ENCODE measurements at places on chromosomes 5 and 9.

DNA sequence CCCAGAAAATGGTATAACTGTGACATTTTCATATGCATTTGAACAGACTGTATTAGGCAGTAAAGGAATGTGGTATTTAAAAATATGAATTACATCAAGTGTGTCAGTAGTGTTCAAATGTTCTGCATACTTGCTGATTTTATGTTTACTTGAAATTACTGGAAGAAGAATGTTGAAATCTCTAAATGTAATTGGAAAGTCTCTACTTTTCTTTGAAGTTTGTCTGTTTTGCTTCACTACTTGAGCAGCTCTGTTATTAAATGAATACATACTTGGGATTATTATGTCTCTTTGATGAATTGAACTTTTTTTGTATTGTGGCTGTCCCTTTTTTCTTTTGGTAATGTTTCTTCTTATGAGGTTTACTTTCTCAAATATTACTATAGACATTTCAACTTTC is 205.6 kb downstream of the TAF11L14 start:
- no peak for DNase-seq

GRCh38 chr9:71966601-71967000 is 55.2 kb downstream of the C9orf85 start:
- DNase-seq: no peak

DNA sequence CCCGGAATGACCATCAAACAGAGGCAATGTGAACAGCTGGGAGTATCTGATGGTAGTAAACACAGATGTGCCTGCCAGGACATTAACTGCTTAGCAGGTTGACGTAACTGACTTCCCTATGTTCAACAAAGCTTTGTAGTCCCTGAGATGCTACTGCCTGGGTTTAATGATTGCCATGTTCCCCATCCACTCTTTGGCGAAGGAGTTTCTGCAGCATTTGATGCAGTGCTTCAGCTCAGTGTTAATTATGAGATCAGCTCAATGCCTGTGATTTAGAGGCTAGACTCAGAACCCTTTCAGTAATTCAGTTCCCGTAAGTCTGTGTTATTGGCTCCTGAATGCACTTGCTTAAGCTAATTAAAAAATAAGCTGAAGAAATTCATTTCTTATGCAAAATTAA is 547.3 kb upstream of the ZNF608 start:
- peak; percentile 45 for DNase-seq

DNA sequence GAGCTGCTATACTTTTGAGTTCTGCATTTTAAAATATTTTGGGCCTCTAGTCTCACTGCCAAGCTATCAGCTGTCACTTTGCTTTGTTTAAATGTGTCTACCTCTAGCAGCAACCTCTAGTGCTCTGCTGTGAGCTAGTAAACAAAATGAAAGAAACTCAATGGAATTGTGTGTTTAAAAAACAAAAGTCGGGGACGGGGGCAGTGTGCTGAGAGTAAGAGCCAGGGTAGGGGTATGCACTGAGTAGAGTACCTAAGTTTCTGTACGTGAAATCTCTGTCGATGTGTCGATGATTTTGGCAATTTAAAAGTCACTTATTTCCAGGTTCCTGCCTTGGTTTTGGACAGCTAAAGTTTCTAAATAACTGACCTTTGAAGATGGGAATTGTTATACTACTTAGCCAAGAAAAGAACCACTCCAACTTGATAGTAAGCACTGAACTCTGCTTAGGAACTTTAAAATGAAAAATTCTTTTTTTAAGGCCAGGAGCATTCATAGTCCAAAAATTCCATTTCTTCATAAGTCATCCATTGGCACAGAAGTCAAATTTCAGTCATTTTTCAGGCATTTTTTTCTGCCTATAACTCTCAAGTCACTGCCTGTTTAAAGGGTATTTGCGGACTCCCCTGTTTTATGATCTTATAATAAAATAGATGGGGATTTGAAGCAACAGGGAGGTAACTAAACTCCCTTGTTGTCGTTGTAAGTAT is 111.5 kb downstream of the SAXO1 start:
- no peak for DNase-seq

- no peak for DNase-seq
These were observed 102.3 kb downstream of the MARCHF3 start for GRCh38 chr5:126928041-126928440.

GRCh38 chr5:55220433-55221185 is 6.5 kb downstream of the MCIDAS start:
- no peak for DNase-seq

DNA sequence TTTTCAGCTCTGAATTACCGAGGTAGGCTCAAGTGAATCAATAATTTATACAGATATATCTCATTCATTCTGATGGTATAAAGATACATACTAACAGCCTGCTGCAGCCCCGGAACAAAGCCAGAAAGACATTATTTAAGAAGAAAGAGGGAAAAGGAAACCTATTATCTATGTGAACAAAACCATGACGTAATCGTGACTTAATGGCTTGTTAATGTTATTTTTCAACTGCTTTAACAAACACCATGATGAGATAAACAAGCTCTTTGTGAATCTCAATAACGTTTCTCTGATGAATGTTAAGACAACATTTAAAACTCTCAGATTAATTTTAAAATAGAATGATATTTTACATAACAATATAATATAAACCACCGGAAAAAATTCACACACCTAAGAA is 237.1 kb downstream of the SLF1 start:
- no peak for DNase-seq

- DNase-seq: no peak
These were observed 10.9 kb downstream of the QRFP start for GRCh38 chr9:130885484-130886375.

- peak; percentile 76 for DNase-seq
These were observed 114.4 kb downstream of the ZNF608 start for GRCh38 chr5:124631874-124632550.

DNA sequence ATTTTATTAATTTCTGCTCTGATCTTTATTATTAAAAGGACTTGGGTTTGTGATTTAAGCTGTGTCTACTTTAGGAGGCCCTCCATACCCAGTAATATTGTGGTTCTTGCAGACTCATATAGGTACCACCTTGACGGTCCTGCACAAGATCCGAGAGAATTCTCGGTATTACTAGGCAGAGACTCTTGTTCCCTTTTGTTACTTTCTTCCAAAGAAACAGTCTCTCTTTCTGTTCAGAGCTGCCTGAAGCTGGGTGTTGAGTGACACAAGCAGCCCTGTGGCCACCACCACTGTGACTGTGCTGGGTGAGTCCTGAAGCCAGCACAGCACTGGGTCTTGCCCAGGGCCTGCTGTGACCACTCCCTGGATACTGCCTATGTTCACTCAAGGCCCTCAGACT is 666.6 kb downstream of the SEMA5A start:
- DNase-seq: no peak

DNA sequence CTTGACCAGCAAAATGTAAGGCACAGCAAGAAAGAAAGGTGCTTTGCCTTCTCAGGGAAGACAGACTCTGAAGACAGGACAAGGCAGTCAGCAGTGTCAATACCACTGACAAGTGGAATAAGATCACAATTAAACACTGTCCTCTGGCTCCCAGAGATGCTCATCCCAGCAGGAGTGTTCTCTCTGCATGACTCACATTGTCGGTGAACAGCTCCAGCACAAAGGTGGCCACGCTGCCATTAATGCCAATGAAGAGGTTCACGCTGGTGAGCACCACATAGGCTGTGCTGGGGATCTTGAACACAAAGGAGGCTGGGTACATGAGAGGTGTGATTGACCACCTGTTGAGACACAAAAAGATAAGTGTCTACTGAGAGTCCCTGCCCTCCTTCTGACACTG is 31.9 kb downstream of the NIPSNAP3B start:
- DNase-seq: no peak

DNA sequence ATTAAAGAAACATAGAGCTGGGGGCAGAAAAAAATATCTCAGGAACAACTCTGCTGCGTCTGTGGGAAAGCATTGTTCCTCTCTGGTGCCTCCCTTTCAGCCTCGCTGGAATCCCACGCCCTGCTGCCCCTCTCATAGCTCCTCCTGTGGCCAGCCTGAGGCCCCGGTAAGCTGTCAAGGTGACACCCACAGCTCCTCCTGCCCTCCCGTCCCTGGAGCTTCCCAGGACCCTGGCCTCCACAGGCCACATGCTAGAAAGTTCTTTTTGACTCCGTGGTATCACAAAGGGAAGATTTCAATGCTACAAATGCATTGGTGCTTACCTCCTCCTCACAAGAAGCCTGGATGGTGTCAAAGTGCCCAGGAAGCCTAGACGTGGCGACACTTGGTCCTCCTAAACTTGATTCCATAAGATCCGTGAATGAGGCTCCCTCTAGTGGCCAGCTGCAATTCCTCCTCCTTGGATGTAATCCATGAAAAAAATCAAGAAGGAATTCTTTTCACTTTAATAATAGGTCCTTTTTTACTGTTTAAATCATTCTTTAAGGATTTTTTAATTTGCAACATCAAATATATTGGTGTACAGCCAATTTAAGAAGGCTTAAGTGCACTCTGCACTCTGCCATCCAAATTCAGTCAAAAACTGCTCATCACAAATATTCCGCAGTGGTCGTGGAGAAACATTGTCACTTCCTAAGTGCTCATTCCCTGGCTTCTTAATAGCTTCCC is 104.9 kb downstream of the CFAP90 start:
- peak; percentile 15 for DNase-seq

DNA sequence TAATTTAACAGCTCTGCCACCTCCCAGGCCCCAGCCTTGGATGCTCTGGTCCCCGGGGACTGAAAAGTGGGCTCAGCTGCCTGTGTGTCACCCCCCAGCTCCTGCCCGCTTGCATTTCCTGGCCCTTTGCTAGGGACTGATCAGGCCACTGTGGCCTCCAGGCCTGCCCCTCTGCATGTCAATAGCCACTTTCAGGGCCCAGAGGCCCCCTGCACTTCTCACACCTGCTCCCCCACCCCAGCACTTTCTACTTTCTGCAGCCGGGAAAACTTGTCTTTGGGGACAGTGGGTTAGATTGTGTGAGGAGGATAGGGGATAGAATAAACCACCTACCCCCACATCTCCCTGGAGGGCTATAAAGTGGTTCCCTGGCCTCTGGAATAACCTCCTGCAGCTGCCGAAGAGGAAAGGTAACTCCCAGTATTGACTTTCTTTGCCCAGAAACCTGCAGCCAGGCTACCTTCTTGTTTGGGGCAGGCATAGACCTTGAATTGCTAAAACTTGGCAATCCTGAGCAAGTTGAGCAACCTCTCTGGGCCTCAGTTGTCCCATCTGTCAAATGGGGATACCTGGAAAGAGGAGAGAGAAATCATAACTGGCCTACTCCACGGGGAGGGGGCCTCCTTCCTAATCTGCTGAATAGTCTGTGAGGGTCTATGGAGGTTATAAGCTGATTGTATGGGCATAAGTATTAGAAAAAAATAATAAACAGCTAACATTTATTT is 7.8 kb downstream of the AIF1L start:
- no peak for DNase-seq

DNA sequence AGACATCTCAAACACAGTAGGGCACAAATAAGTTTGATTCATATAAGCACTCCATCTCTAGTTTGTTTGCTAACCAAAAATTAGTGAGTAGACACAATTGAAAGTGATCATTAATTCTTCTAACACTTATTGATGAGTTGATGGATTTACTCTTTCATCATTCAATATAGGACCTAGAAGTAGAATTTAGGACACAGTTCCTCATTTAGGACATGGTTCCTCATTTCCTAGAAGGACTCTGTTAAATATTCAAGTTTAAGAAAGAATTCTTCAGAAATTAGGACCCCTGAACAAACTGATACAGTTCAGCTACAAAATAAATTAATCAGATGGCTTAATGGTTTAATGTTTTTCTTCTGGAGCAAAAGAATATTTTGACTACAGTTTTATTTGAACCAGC is 143.5 kb upstream of the PRR16 start:
- no peak for DNase-seq

GRCh38 chr9:20837166-20837565 is 153.1 kb downstream of the FOCAD start:
- no peak for DNase-seq

Measured in NCI-H2227 treated with DMSO at 0.1 percent for 48 hours (cell line).